ENCODE measurements at places on chromosomes 5 and 9.

- no peak for DNase-seq
These were observed 126.3 kb upstream of the C9orf72 start for GRCh38 chr9:27699621-27700020.

DNA sequence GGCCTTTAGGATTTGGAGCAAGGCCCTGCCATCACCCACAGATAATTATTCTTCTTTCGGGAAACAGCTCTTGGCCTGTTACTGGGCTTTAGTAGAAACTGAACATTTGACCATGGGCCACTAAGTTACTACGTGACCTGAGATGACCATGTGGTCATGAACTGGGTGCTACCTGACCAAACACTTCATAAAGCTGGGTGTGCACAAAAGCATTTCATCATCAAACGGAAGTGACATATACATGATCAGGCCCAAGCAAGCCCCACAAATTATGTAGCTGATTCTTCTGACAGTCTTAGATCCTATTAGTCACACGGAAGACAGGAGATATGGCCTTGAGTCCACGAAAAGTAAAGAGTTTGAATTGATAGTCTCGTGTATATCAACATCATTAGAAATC lies 130.9 kb upstream of the FBN2 start:
- DNase-seq: no peak

- no peak for DNase-seq
These were observed 52.0 kb upstream of the DAPK1 start for GRCh38 chr9:87445646-87446045.

GRCh38 chr5:27208051-27208450 lies 169.7 kb upstream of the CDH9 start:
- no peak for DNase-seq

DNA sequence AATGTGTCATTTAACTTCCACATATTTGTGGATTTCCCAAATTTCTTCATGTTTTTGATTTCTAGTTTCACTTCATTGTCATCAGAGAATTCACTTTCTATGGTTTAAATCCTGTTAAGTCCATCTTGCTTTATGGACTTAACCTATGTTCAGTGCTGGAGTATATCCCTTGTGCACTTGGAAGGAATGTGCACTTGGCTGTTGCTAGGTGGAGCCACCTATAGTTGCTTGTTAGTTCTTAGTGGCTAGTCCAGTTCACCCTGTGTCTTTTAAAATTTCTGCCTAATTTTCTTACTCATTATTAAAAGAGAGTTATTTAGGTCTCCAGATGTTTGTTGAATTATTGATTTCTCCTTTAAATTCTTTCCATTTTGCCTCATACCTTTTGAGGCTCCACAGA lies 1472.5 kb upstream of the CDH6 start:
- DNase-seq: no peak

DNA sequence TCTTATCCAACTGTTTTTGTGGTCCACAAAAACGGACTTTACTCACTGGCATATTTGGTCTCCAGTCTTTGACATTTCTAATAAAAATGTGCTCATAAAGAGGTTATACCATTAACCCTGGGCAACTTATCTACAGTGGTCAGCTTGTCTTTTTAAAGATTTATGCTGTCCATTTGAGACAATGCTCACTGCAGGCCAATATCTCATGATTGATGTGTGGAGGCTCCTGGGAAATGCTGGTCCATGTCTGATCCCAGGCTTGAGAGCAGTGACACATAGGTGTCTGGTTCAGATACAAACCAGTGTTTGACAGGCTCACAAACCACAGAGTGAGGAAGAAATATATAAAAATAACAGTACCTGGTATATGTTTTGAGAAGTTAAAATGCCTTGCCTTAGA lies 180.7 kb downstream of the TARS1 start:
- no peak for DNase-seq

GRCh38 chr5:56737002-56737621 lies 78.2 kb upstream of the MAP3K1 start:
- peak; percentile 40 for DNase-seq

DNA sequence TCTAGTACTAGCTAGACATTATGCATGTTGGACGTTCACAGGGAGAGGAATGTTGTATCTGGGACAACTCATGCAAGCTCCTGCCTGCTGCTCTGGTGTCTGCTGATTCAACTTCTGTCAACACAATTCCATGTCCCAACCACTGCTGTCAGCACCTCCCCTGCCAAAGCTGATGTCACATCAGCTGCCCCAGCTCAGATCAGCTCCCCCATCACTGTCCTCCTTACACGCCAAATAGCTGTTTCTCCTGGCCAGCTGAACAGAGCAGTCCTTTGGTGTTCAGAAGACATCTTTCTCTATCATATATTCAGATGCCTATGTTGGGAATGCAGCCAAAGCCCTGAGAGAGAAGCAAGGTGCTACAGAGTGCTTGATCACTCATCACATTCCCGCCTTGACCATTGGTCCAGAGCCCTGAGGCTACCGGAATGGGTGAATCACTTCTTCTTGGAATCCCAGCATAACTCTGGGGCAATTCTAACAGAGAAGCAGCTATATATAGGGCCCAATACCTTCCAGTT lies 223.3 kb downstream of the SEC61B start:
- DNase-seq: peak; percentile 54

DNA sequence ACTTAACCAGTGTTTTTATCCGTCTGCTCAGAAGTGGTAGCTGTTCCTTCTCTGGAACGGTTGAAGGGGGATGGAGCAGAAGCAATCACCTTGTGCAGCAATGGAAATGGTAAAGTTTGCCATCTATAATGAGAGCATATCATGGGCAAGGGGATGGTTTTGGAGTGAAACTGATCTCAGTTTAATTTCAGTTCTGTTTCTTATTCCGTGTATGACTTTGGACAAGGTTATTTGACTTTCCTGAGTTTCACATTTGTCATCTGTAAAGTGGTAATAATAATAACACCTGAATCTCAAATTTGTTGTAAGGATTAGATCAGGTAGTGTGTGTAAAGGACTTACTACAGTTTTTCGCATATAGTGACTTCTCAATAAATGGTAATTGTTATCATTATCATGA lies 106.1 kb downstream of the PCSK1 start:
- no peak for DNase-seq

DNA sequence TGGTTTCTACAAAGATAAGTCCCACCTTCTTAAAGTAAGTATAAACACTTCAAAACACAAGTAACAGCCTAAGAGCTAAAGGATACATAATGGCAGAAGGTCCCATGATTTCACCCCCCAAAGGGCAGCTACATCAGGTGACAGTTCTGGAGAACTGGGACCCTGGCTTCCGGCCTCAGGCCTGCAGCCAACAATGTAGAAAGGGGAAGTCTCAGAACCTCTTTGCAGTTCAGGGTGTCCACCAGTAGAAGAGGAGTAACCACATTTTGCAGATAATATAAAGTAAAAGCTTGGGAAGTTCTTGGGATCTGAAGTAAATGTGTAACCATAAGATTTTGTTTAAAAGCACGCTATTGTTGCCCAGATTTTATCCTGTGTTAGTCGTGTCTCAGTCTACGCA lies 267.4 kb upstream of the VLDLR start:
- DNase-seq: no peak

DNA sequence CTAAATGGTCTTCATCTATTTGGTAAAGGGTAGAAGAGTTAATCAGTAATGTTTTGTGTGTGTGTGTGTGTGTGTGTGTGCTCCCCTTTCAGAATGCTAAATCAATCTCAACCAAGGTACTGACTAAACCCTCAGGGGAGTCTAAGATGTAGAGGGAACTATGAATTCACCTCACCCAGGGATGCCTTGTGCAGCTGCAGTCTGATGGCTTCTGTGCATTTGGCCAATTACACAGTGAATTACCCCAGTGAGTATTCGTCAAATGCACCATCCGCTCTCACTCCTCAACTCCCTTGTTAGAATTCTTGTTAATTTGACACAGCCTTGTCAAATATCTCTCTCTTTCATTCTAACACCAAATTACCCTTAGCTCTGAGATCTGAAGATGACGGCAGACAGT lies 234.6 kb downstream of the GABRB2 start:
- DNase-seq: no peak

GRCh38 chr9:87451149-87451548 lies 46.5 kb upstream of the DAPK1 start:
- no peak for DNase-seq

DNA sequence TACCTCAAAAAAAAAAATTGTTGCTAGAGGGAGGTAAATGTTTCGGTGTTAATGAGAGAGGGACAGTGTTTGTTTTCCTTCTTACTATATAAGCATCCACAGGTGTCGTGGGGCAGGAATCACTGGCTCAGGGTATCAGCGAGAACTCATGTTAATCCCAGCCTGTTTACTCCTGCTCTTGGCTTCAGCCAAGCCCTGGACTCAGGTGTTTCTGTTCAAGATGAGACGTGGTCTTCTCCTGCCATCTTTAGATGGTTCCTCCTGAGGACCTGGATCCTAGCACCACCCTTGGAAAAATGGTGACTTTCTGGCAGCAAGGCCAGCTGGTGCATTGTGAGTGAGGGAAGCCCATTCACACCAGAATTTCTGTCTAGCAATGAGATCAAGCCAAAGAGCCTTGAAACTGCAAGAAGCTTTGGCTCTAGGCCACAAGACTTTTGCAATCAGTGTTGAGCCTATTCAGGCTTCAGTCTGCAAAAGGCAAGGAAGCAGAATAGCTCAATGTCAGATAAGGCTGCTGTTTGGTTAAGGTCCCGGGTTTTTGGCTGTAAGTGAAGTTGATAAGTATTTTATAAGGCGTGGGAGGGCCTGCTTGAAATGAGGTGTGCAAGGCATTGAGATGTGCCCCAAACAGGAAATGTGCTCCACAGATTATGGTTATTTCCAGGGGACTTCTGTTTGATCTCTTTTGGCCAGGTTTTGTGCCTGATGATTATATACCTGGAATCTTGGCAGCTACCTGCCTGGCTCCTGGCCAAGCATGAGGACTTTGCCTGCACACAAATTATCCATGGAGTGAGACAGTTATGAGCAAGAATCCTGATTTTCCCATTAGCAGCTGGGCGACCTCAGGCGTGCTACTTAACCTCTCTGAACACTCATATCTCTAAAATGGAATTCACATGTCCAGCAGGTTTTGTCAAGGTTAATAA lies 99.8 kb downstream of the TENT4A start:
- no peak for DNase-seq

DNA sequence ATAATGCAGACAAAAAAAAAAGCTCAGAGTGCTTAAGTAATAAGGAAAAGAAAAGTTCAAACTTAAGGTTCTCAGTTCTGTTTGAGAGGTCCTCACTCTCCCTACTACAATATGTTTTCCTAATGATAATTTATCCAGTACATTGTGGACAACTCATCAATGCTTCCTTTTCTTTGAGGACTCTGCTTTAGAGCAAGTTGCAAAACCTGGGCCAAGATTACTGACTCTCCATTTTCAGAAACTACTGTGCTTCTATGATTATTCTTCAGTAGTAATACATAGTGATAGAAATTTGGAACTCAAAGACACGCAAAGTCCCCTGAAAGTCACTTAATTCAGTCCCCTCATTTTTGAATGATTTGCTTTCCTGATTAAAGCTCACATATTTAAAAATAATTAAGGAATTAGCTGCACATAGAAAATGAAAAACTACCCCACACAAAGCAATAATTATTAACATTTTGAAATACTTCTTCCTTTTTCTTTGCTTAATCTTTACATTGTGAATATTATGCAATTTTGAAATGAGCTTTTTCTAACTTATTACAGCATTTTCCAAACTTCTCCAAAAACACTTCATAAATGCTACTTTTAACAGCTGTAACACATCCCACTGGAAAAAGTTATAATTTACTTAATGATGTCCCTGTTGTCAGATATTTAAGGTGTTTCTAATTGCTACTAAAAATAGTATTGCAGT lies 11.2 kb downstream of the CDKN2A start:
- no peak for DNase-seq

- DNase-seq: no peak
These were observed 69.1 kb downstream of the ZNF366 start for GRCh38 chr5:72438141-72438540.

- no peak for DNase-seq
These were observed 14.2 kb upstream of the PSIP1 start for GRCh38 chr9:15524845-15525455.

DNA sequence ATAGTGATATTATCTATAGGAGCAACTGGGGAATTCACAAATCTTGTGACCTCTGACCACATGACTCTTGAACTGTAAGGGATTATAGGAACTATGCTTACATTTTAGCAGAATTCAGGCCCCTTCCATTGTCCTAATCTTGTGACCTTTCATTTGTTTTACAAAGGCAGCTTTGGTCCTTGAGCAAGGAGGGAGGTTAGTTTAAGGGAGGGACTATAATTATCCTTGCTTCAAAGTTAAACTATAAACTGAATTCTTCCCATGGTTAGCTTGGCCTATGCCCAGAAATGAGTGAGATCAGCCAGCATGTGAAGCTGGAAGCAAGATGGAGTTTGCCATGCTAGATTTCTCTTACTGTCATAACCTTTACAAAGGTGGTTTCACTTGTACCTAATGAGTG lies 51.2 kb downstream of the TARS1 start:
- DNase-seq: no peak

- peak; percentile 96 for DNase-seq
These were observed 8.3 kb upstream of the TGFBI start for GRCh38 chr5:136020383-136021015.

GRCh38 chr9:110328763-110329162 lies 8.9 kb downstream of the TXNDC8 start:
- DNase-seq: no peak

- DNase-seq: no peak
These were observed at the start of gene PCDHB15 for GRCh38 chr5:141245250-141245717. PCDHB15 (plus strand) TSS chr5:141245395; CDS start chr5:141245579, 184 bp downstream.

DNA sequence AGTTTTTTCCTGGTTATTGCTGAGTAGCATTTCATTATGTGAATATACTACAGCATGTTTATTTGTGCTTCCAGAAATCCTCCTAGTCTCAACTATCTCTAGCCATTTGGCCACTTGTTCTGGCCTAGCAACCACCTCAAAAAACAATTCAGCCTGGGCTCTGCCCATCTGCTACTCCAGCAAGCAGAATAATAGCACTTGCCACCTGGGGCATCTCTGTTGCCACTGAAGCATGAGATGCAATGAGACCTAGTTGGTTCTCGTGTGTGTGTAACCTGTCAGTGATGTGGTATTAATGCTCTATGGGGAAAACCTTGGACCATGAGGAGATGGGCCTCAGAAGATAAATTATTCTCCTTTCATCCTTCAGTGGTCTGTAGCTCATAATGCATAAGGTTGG lies 129.5 kb downstream of the RNF180 start:
- no peak for DNase-seq

DNA sequence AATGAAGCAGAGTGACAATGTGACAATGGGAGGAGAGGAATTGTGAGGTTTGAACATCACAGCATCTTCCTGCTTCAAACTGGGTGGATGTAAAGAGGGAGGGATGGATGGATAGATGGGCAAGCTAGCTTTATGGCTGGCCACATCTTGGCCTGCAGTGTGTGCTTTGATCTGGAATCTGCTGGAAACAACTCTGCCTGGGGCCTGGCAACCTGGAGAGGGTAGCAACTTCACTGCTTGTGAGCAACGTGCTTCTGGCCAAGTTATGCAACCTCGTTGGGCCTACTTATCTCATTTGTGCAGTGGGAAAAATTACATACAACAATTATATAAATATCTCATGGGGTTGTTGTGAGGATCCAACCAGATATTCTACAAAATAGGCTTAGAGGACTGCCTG lies 5.3 kb downstream of the IL9 start:
- DNase-seq: no peak
